ENCODE measurements at places on chromosomes 5 and 9.

- no peak overlapping the region for H3K27ac ChIP-seq
- H3K4me1 ChIP-seq, result no peaks in the 10 kb centered on the region
- DNase-seq, result no peak
- no peak overlapping the region for H3K4me3 ChIP-seq
- H3K27me3 ChIP-seq, result no peaks in the 10 kb centered on the region
- no peaks in the 10 kb centered on the region for H3K36me3 ChIP-seq
Measured at GRCh38 chr5:13581132-13581531, 363.4 kb downstream of the DNAH5 start.

- DNase-seq, result no peak
- no peaks in the 10 kb centered on the region for H3K4me1 ChIP-seq
- no peak overlapping the region for H3K27ac ChIP-seq
- no peak overlapping the region for H3K4me3 ChIP-seq
- H3K36me3 ChIP-seq, result no peaks in the 10 kb centered on the region
- no peaks in the 10 kb centered on the region for H3K27me3 ChIP-seq
Measured at GRCh38 chr9:125694478-125694877, 12.5 kb downstream of the MAPKAP1 start.

DNA sequence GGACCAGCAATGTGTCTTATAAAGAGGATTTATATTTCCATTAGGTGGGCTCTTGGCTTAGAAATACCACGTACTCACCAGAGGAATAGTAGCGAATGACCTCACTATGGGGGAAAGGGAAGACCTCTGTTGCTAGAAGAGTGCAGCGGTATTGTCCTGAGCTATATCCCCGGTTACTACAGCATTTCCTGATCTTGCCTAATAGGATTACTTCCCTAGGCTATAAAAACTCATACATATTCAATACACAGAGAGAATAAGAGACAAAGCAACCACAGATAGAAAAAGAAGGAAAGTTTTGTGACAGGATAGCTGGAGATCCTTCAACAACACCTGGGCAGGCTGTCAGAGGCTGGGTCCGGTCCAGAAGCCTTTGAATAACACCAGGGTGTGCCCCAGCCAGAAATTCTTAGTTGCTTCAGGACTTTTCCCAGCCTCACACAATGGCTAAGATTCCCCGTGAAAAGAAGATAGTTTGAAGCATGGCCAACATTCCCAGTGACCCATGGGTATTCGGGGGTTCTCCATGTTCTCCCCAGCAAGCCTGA is 85.4 kb downstream of the TRIM36 start:
- H3K4me1 ChIP-seq, result no peaks in the 10 kb centered on the region
- H3K27me3 ChIP-seq, result no peaks in the 10 kb centered on the region
- no peaks in the 10 kb centered on the region for H3K36me3 ChIP-seq
- DNase-seq, result no peak
- no peak overlapping the region for H3K27ac ChIP-seq

GRCh38 chr9:38680837-38681445 is 39.0 kb downstream of the FAM240B start:
- no peak overlapping the region for H3K27ac ChIP-seq
- H3K36me3 ChIP-seq, result no peaks in the 10 kb centered on the region
- no peaks in the 10 kb centered on the region for H3K27me3 ChIP-seq
- H3K4me3 ChIP-seq, result no peak overlapping the region
- DNase-seq, result no peak

- H3K27ac ChIP-seq, result peak overlapping the region; percentile 76
- no peak overlapping the region for H3K4me3 ChIP-seq
- H3K27me3 ChIP-seq, result no peaks in the 10 kb centered on the region
- DNase-seq, result no peak
- H3K4me1 ChIP-seq, result peaks cover 22% of the 10 kb centered on the region
- no peaks in the 10 kb centered on the region for H3K36me3 ChIP-seq
Measured at GRCh38 chr9:73149371-73150067, 2.1 kb upstream of the ANXA1 start.

DNA sequence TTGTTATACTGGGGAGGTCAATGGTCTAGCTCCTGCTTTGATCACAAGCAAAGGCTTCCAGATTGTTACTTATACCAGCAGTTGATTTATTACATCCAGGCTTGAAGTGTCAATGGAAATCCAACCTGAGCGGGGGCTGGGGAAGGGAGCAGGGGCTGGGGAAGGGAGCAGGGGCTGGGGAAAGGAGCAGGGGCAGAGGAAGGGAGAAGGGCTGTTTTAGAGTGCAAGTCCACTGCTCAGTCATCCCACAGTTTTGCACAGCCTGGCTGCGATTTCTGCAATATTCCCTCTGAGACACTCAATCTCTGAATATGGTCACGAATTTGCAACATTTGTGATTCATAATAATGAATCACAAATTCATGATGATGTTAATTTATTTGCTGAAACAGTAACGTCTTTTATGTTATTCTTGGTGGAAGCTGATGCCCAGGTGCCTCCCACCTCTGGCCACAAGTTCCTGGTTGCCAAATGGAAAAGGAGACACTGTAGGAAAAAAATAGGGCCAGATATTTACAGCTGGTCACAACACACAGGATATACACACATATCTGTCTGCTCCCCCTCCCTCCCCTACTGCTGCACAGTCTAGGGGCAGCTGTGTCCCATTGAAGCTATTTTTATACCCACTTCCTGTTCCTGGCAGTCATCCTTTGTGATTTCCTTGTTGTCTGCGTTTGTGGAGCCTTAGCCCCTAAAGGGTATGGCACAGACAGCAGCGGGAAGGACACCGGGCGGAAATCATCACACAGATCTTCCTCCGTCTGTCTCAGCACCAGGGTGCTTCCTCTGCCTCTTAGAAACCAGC is 325.1 kb downstream of the GADD45G start:
- DNase-seq, result no peak
- no peaks in the 10 kb centered on the region for H3K36me3 ChIP-seq

DNA sequence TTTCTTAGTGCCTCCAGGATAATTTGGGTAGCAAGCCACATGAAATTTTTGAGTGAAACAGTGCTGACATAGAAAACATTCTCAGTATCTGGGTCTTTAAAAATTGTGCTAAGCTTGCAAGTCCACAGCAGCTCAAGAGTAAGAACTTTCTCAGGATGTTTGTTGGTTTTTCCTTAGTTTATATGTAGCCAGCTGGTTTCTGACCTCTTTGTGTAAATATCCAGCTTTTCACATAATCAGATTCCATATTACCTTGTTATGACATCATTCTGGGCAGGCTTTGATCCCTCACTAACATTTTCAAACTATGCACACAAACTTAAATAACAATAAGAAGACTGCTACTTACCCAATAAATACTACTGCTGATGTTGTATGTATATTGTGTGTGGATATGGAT is 82.9 kb upstream of the VCAN start:
- no peaks in the 10 kb centered on the region for H3K4me1 ChIP-seq
- H3K27me3 ChIP-seq, result no peaks in the 10 kb centered on the region
- H3K27ac ChIP-seq, result no peak overlapping the region
- H3K36me3 ChIP-seq, result no peaks in the 10 kb centered on the region
- no peak for DNase-seq

DNA sequence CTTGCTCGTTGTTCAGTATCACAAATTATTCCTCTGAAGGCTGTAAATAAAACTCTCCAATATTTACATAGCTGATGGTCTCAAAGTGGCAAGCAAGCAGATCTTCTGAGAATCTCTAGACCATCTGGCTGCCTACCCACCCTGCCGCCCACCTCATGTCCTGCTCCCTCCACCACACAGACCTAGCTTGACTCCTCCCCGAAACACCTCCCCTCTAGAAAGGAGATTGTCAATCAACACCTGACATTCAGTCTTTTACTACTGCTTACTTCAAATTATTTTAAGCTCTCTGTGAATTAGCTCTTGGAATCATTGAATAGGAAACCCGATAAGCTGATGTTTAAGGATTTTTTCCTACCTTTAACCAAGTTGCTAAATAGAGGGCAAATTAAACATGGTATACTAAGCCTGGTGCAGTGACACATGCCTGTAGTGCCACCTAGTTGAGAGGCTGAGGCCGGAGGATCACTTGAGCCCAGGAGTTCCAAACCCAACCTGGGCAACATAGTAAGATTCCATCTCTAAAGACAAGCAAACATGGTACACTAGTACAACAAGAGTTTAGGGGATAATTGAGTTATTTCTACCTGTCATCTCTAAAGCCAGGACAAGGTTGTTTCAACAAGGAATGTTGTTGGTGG is 10.9 kb upstream of the SOWAHA start:
- no peaks in the 10 kb centered on the region for H3K36me3 ChIP-seq
- H3K27me3 ChIP-seq, result no peaks in the 10 kb centered on the region
- H3K4me1 ChIP-seq, result peaks cover 8% of the 10 kb centered on the region

- DNase-seq, result no peak
- no peaks in the 10 kb centered on the region for H3K36me3 ChIP-seq
- peaks cover 83% of the 10 kb centered on the region for H3K27me3 ChIP-seq
- H3K27ac ChIP-seq, result peak overlapping the region; percentile 75
- no peaks in the 10 kb centered on the region for H3K4me1 ChIP-seq
Measured at GRCh38 chr9:116154334-116154975, 864 bp downstream of the PAPPA start.
